ENCODE measurements at places on chromosomes 3 and 15.
A peak's percentile ranks its signal among the peaks of the same experiment; 100 is the strongest.

- DNase-seq, result no peak
These were observed 1338.8 kb downstream of the NSUN3 start for GRCh38 chr3:95401693-95402092.

DNA sequence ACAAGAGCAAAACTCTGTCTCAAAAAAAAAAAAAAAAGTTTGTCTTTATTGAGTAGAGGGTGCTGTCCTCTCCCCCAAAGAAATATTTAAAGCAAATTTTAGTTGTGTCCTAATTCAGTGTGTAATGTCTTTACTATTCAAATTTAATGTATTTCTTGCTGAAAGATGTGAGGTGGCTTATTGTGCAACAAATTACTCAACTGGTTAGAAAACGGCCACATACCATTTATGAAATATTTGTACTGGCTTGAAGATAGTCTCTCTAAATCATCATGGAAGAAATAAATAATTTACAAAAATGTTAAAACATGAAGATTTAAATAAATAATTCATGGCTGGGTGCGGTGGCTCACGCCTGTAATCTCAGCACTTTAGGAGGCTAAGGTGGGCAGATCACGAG lies 63.0 kb downstream of the SLTM start:
- no peak for DNase-seq

GRCh38 chr3:171786997-171787396 lies 23.3 kb downstream of the PLD1 start:
- no peak for DNase-seq

- no peak for DNase-seq
These were observed 55.2 kb upstream of the CHRNA7 start for GRCh38 chr15:31974855-31975829.

DNA sequence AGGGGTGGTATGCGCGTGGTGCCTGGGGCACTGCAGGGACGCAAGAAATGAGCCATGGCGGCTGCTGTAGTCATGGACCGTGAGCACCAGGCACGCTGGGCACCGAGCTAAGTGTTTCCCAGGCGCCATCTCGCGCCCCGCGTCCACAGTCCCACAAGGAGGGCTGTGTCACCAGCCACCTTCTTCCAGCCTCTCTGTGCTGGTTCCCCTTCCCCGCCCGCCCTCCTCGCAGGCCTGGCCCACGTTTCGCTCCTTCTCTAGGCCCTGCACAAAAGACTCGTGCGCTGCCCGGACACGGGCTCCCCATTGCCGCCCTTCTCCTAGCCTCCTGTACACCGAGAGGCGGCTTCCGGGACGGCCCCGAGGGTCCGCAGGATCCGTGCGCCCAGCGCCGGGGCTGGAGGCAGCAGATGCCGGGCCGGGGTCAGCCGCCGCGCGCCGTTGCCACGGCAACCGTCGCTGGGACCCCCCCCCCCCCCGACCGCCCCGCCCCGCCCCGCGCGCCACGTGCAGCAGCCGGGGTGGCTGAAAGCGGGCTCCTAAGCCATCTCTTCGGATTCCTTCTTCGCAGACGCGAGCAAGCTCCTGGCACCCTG lies 113.4 kb downstream of the SRGAP3 start:
- DNase-seq, result peak; percentile 5
